ENCODE measurements at places on chromosomes 2 and 18.

GRCh38 chr2:29065068-29065811 is 9.1 kb downstream of the PCARE start:
- no peak for DNase-seq

DNA sequence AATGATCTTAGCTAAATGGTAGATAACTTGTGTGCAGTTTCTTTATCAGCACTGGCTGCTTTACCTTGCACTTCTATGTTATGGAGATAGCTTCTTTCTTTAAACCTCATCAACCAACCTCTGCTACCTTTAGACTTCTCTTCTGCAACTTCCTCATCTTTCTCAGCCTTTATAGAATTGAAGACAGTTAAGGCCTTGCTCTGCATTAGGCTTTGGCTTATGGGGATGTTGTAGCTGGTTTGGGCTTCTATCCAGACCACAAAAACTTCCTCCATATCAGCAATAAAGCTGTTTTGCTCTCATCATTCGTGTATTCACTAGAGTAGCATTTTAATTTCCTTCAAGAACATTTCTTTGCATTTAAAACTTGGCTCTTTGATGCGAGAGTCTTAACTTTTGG is 123.7 kb downstream of the PIK3C3 start:
- DNase-seq = no peak

DNA sequence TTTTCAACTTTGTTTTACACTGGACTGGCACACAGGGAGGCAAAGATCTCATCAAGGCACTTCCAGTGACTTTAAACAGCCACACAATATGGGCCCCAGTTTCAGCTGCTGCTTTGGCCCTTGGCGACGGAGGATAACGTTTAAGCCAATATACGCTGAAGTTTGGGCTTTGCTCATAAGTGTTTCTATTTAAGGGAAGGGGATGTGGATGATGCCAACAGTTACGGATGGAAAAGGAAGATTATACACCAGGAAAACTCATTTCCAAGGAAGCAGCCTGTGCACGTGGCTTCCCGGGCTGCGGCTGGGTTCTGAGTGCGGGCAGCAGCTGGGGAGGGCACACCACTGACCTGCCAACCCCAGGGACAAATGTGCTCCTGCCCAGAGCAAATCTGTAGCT is 151.1 kb downstream of the SH3BP4 start:
- no peak for DNase-seq

DNA sequence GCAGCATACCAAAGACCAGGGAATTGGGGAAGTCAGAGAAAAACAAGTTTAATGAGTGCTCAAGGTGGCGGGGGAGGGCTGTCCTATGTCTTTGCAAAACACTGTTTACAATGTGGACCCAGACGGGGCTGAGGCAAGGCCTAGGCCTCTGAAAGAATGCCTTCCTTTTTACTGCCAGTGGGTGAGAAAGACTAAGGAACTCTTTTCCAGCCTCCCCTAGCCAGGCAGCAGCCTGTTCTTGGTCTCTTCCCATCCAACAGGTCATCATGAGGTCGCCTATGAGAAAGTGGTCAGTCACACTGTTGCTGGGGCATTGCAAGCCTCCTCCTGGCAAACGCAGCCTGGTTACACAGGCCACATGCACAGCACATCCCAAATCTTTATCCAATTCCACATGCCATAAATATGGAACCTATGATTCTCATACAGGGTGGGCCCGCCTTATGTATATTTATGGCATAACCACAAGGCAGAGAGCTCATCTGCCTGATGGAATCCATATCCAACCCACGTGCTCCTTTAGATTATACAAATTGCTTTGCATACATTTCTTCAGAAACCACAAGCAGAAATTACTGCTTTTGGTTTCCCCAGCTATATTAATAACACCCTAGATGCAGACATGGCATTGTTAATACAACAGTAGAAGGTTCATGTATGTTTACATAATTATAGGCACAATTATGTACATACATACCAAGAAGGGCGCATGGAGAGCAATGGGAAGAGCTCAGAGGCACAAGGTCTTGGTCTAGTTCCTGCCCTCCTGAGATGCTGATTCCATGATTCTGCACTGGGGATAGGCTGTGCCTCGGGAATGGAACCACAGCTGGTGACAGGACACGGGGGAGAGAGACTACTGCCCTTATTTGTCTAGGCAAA is 48.6 kb downstream of the NRP2 start:
- DNase-seq = no peak

- no peak for DNase-seq
Observed at GRCh38 chr2:223185638-223186037, 133.6 kb downstream of the KCNE4 start.

DNA sequence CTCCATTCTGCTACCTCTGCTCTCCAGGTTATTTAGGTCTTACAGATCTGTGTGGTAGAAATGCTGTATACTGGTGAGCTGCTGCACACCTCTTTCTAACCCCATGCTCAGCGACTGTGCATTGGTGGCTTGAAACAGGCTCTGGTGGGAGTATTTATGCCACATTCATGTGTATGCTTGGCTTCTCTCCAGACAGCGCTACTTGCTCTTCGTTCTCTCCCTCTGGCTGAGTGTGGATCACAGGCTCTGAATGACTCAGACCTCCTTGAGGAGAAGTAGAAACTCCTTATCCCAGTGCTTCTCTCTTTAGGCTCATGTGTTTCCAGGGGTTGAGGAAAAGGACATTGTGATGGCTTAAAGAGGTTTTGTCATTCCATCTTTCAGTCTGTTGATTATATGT is 54.9 kb downstream of the FHOD3 start:
- no peak for DNase-seq

GRCh38 chr2:62704654-62705006 is 883 bp upstream of the EHBP1 start:
- no peak for DNase-seq

GRCh38 chr18:75204732-75205513 is 4.0 kb downstream of the PTGR3 start:
- no peak for DNase-seq

DNA sequence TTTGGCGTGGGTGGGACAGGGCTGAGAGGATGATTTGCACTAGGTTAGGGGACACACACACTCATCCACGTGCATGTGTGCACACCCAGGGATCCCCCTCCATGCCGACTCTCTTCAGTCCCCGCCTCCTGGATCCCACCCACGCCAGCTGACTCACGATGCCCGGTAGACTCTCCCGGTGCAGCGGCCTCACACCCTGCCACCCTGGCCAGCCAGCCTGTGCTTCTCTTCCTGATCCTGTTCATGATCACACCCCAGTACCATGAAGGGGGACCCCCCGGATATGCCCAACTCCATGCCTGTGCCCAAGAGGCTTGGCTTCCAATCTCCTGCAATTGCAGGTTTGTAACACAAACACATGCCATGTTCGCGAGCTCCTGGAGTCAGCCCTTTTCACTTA is 157.8 kb upstream of the HDAC4 start:
- DNase-seq = no peak

- no peak for DNase-seq
Observed at GRCh38 chr2:101759162-101759561, 61.7 kb downstream of the MAP4K4 start.

- DNase-seq = no peak
Observed at GRCh38 chr2:11128243-11128951, 26.9 kb upstream of the SLC66A3 start.

- DNase-seq = no peak
Observed at GRCh38 chr2:73307720-73308119, 14.4 kb upstream of the EGR4 start.

DNA sequence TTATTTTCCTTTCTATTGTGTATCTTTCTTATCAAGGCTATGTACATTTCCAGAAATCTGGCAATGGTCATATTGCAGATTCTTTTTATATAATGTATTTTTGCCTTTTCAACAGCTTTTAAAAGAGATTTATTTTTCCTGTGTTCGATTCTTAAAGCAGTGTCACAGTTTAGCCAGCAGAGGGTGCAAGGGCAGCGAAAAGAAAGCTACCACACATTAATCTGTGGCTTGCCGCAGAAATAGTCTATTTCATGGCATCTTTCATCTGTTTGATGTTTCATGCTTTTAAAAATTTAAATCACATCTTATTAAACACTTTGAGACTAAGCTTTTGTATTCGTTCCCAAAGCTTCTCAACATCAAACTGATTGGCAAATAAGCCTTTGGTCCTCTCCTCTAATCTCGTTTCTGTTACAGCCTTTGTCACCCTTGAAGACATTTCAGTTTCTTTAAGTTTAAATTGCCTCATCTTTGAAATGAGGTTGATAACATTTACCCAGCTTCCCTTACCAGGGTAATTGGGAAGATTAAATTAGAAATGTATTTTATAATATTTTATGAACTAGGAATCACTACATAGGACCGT is 73.3 kb downstream of the PIK3C3 start:
- DNase-seq = no peak

GRCh38 chr18:60022671-60023276 is 123.0 kb downstream of the PMAIP1 start:
- no peak for DNase-seq

- no peak for DNase-seq
Observed at GRCh38 chr2:229633556-229633955, 80.8 kb downstream of the DNER start.

- DNase-seq = no peak
Observed at GRCh38 chr18:9856092-9856491, 29.7 kb upstream of the TXNDC2 start.

- DNase-seq = no peak
Observed at GRCh38 chr2:39059366-39059952, 61.4 kb downstream of the SOS1 start.

DNA sequence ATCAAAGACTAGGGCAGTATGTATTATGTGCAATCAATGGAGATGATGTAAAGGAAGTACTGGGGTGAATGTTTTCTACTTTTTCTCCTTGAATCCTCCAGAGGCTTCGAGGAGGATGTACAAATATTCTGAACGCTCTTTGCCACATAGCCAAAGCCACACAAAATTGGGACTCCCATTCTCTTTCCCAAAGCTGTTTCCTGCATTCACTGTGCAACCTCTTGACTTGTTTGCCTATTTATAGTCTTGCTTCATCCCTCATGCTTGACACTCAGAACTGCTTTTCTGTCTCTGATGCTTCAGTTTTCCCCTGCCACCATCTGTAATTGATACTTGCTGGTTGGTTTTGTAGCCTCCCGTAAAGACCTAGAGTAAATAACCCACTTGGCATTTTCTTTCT is 208.2 kb upstream of the RBMS1 start:
- no peak for DNase-seq

DNA sequence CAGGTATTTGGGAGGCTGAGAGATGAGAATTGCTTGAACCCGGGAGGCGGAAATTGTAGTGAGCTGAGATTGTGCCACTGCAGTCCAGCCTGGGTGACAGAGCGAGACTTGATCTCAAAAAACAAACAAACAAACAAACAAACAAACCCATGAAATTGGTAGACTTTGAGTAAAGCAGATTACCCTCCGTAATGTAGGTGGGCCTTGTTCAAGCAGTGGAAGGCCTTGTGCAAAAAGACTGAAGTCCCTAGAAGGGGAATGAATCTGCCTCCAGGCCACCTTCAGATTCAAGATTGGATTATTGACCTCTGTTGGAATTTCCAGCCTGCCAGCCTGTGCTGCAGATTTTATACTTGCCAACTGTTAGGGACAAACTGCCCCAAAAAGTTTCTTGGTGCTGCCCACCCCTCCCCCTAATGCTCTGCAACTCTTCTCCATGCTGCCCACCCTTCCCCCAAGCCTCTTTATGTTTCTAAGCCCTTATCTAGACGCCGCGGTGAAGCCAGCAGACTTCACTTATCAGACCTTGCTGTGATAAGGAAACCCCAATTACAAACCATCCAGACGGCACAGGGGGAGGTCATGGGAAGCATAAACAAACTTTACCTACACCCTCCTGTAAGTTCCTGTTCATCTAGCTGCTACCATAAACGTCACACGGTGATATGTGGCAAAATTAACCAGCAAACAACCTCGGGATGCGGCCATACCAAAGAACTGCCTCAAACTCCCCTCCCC is 17.0 kb downstream of the CYP27A1 start:
- no peak for DNase-seq

DNA sequence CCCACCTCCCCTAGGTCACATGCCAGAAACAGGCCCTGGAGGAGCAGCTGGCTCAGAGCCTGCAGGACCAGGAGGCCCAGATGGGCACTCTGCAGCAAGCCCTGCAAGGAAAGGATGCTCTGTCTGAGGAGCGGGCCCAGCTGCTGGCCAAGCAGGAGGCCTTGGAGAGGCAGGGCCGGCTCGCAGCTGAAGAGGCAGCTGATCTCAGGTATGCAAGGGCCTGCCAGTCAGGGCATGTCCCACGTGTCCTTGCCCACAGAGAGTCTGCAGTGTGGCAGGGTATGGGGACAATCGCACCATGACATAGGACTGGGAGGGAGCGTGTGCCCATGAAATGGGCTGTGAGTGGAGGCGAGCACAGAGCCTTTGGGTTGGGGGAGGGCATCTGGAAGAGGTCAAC is 39.9 kb downstream of the CROCC2 start:
- no peak for DNase-seq
